Activated T-helper 1 cell treated with anti-CD3 and anti-CD28 coated beads, Interleukin-12 subunit alpha, Interleukin-12 subunit beta, Interleukin-2, Interleukin-4 antibody, amounts not matched to agents 30 ng/mL and 10 ng/mL and 1 ng/mL, durations not matched to agents 14 hours and 24 hours and 36 hours (primary cell): ENCODE measurements at places on chromosomes 5 and 9. TPM values are rescaled to one million over a fixed set of nuclear protein-coding genes. Genes with fewer than 3 reads are reported as not detected.

Gene HEXB
- 62.7 and 71.4 TPM in 2 replicates for total RNA-seq

Gene RASEF
- total RNA-seq = not detected in 2 replicates

Gene ADRA1B
- total RNA-seq = not detected in 2 replicates

Gene TMEFF1
- 0.13 and 0.42 TPM in 2 replicates for total RNA-seq

Gene SLC23A1
- total RNA-seq = 1.4 and 1.5 TPM in 2 replicates

Gene MYOT
- total RNA-seq = not detected in 2 replicates

Gene CAVIN4
- total RNA-seq = 0.10 TPM in 1 of 2 replicates, not detected in the other

Gene FCN2
- not detected in 2 replicates for total RNA-seq

Gene FRMPD1
- total RNA-seq = 0.03 TPM in 1 of 2 replicates, not detected in the other

Gene IFNB1
- 0.23 TPM in 1 of 2 replicates, not detected in the other for total RNA-seq

Gene SPATA31D1
- total RNA-seq = not detected in 2 replicates

Gene CARTPT
- total RNA-seq = not detected in 2 replicates

Gene PAIP1
- total RNA-seq = 59.0 and 60.8 TPM in 2 replicates

Gene EGFLAM
- not detected in 2 replicates for total RNA-seq
